Dermis blood vessel endothelial cell (primary cell): ENCODE measurements at places on chromosomes 6 and 20.

GRCh38 chr6:132132924-132133639 is 181.9 kb upstream of the CCN2 start:
- DNase-seq = peak; percentile 74

- no peak for DNase-seq
Measured at GRCh38 chr6:23526526-23526925, 599.5 kb upstream of the NRSN1 start.

DNA sequence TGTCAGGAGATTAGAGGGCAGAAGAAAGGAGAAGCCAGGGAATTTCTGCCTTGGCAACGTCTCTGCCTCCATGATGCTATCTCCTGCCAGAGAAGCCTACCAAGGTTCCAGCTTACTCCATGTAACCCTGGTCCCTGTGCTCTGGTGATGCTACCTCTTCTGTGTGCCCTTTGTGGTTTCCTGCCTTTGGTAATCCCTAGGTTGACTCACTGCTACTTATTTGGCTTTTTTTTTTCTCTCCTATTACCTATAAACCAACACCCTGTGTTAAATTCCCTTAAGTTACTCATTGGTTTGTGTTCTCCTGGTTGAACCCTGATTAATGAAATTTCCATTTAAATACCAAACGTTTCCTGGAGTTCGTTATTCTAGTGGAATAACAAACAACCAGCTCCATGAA is 527.8 kb upstream of the FLRT3 start:
- no peak for DNase-seq

GRCh38 chr6:64685401-64685800 is 1021.6 kb downstream of the EYS start:
- DNase-seq = no peak

DNA sequence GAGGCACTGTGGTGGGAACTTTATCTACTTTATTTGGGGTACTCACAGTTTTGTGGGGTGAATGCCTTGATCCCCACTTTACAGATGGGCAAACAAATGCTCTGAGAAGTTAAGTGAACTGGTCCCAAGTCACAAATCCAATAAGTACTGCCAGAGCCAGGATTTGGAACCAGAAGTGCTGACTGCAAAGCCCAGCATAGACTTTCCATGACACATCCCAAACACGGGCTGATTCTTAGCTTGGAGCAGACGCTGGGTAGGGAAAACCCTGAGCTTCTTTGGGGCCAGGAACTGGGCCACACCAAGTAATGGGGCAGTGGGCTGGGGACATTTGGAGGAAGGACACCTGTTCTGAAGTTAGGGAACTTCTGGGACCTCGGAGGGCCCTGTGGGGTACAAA is 20.3 kb downstream of the RIN2 start:
- no peak for DNase-seq

DNA sequence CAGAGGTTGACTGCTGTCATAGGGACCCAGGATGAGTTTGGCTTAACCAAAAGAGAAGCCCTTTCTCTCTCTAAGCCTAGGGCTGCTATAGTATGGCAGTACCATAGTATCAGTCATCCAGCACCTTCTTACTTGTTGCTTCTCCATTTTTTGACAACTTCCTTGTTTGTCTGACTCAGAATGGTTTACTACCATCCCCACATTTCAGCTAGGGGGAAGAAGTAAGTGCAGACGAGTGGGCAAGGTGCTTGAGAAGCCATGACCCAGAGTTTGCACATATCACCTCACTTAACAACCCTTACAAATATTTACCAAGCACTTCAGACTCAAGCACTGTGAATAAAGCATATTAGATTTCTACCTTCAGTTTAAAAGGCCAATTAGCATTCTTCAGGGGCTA is 289.9 kb upstream of the TSHZ2 start:
- DNase-seq = no peak

DNA sequence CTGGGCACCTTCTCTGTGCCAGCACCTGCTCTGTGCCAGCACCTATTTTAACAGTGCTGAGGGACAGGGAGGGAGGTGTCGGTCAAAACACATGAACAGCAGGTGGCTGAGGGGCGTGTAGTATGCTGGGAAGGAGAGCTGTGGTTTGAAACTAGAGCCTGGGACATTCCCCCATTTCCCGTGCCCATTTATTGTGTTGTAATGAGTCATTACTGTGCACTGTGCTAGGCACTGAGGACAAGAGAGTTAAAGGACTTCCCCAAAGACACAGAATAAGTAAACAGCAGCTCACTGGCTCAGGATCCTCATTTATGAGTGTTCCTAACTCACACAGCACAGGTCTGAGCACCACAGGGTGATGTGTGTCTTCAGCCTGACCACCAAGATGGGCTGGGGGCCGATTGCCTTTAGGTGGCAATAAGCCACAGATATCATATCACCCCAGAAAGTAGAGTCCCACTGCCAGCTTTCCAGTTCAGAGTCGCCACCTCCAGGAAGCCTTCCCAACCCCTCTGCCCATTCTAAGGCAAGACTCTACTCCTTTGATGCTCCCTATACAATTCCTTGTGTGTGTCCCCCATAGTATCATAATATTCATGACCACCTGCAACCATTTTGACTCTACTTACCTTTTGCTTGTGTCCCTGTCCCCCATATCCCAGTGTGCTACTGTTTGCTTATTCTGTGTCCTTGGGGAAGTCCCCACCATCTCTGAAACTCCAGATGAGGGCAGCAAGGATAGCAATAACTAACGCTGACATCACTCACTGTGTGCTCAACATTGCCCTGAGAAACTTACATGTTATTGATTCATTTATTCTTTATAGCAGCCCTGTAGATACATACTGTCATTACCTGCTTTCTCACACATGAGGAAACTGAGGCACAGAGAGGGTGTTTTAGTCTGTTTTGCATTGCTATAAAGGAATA is 87.3 kb downstream of the TOX2 start:
- DNase-seq = no peak

DNA sequence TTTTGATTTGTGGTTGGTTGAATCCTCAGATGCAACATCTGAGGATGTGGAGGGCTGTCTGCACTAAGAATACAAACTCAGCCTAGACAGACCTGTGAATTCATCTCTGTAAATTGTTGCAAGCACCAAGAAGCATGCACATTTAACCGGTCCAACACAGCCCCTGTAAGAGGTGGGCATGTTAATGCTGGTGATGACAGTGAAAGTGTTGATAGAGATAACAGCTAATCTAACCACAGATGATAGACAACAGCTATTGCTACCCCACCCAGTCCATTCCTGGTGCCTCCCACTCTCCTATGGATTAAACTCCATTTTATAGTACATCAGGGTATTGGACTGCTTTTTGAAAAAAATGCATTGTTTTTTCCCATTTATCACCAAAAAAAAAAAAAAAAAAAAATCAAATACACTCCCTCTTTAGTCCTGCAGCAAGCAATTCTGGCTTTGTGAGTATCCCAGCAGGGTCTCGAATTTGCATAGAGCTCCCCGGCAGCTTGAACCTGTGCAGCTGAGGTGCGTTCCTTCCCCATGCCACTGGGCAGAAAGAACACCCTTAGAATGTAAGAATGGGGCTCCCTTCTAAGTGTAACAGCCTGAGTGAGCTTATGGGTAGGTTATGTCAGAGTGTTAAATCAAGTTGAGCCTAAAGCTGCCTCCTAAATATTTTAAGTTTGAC is 270.9 kb upstream of the JARID2 start:
- no peak for DNase-seq

- no peak for DNase-seq
Measured at GRCh38 chr6:131877999-131878789, 70.4 kb downstream of the ENPP1 start.

DNA sequence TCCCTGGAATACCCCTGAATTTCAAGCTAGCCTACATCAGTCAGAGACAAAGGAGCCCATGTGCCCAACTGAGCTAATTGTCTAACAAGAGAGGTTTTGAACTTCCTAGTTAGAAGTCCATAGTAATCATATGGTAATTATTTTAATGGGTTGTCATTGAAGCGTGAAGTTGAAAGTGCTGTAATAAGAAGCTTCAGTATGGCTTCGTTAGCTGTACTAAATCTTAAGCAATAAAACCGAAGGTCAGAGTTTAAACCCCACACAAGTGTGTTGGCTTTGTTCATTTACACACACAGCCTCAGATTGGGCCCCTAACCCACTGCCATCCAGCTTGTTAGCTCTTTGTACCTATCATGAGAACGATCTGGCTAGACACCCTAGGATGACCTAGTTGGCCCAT is 195.6 kb upstream of the RIN2 start:
- no peak for DNase-seq

- DNase-seq = no peak
Measured at GRCh38 chr6:142700032-142700431, 244.9 kb downstream of the HIVEP2 start.

DNA sequence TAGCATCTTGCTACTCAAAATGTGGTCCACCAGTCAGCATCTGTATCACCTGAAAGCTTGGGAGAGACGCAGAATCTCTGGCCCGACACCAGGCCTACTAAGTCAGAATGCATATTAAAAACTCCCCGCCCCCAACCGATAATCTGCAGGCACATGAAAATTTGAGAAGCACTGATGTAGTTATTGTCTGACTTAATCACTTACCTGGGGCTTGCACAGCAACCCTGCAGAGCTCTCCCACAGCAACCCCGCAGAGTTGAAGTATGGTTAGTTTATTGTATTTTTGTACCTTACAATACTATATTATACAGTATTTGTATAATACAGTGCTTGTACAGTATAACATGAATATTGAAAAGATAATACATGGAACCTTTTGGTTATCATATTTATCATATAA is 53.7 kb downstream of the KLHL31 start:
- DNase-seq = no peak

- no peak for DNase-seq
Measured at GRCh38 chr6:119676961-119677360, 327.4 kb upstream of the MAN1A1 start.

- DNase-seq = peak; percentile 7
Measured at GRCh38 chr6:45728674-45729073, 287.0 kb downstream of the CLIC5 start.

GRCh38 chr20:48321271-48321670 is 506.5 kb downstream of the PREX1 start:
- DNase-seq = no peak

DNA sequence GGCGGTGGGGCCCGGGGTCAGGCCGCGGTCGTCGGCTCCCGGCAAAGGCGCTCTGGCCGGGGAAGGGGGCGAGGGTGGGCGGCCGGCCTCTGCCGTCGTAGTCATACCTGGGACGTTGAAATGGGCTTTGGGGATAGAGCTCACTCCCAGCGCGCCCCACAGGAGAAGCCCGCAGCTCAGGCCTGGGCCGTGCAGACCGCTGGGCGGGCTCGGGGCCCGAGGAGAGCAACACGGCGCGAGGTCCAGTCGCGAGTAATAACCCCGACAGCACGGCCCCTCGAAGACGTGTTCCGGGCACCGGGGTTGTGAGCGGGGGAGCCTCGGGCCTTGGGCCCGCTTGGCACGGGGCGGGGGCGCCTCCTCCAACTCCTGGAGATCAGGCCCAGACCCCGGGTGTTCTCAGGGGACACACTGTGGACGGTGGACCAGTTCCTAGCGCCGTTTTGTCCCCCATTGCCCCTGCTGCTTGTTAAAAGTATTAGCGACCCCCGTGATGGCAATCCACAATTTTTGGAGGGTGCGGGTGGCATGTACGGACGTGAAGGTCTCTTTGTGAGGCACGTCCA is 10.9 kb downstream of the FOXC1 start:
- DNase-seq = no peak

DNA sequence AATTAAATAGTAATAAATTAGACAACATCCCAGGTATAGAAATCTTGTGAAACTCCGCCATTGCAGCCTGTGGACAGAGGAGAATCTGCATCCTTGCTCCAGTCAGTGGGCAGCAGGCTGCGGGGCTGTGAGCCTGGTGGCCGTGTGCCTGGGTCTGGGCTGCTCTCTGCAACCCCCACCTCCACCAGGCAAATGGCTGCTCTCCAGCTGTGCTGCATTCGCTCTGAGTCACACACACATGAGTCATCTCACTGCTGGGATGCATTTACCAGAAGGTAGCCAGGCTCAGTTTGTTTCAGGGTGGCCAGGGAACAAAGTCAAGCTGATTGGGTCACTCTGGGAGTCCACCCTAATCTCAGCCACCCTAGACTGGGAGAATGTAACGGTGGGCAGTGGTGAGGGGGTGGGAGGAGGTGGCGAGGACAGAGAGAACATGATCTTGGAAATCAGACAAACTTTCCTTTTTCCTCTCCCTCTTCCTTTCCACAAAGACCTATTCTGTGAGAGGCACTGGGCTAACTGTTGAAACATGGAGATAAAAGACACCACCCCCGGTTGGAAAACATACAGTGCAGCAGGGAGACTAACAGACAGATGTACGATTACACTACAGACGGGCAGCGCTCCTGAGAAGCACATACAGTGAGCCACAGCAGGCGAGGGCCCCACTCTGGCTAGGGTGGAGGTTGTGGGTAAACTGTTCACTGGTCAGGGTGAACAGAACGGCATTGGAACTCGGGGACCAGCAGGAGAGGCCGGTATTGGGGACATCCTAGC is 59.2 kb downstream of the TRAM2 start:
- peak; percentile 95 for DNase-seq

GRCh38 chr6:45479834-45480751 is 102.4 kb upstream of the SUPT3H start:
- DNase-seq = no peak

DNA sequence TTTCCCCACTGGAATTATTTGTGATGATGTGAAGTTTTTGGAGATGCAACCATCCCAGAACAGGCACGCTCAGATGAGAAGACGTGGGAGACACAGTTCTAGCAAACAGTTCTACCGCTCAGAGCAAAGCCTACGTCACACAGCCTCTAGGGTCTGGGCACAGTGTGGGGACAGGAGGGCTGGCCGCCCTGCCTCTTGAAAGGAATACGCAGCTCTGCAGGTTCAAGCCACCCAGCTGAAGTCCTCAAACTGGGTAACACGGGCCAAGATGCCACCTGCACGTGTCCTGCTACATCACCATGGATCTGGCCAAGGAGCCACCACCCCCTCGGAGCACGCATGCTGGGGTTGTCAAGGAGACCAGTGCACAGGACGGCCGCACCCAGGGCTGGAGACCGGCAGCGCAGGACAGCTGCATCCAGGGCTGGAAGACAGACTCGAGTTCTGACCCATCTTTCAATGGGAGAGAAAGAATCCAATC is 75.0 kb downstream of the NOL4L start:
- no peak for DNase-seq

DNA sequence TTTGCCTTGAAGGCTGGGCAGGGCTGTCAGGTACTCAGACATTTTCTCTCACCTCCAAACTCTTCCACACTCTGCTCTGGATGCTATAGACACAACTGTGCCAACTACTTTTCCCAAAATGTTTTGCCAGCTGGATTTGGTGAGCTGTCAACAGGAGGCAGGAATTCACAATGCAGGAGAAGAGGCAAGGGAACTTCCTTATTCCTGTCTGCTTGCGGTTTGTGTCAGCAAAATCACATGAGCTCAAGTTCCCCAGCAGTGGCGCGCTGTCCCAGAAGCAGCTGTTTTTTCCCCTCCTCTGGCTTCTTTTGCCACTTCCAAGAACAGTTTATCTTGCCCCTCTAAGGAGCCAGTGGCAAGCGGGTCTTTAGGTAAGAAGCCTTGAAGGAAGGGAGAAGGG is 608.2 kb downstream of the PRKN start:
- no peak for DNase-seq
